Fibroblast of skin of left quadriceps (primary cell): ENCODE measurements at places on chromosomes 13 and 19.

DNA sequence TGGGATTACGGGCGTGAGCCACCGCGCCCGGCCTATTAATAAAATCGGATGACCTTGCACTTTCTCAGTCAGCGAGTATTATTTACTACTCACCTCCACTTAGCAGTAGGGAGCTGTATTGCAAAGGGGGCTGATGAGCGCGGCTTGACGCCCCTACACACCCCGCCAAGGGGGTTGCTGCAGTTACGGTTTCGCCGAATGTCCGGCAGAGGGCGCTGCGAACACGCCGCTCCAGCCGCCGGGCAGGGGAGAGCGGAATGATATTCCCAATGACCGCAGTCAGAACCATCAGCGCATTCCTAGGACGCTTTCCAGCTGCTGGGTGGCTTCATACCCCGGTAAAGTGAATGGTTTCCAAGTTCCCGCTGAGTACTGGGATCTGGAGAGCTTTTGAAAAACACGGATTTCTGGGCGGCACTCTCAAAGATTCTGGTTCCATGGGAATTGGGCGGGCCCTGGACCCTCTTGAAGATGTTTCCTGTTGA is 30.0 kb upstream of the TPT1 start:
- DNase-seq = peak; percentile 73

DNA sequence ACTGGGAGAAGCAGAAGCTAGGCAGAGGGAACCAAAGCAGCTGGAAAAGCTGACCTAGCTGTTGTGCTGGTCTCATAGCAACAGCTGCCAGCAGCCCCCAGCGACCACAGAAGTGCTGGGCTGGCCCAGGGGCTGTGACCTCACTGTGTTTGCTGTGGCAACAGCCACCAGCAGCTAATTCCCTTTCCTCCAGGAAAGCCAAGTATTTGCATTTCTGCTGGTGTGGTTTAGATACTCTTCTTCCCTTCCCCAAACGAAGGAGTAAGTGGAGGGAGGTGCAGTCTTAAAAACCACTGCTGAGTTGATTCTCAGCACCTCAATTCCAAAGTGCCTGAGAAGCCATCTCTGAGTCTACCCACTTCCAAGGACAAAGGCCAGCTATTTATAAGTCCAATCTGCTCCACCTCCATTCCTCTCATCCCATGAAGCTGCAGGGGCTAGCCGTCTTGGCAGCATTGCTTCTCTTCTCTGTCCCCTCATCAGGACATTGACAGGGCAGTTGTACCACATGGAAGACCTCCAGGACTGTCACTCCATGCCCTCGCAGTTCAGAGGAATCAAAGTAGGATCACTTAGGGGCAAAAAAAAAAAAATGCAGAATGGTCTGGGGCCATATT is 11.5 kb upstream of the CCDC97 start:
- no peak for DNase-seq

DNA sequence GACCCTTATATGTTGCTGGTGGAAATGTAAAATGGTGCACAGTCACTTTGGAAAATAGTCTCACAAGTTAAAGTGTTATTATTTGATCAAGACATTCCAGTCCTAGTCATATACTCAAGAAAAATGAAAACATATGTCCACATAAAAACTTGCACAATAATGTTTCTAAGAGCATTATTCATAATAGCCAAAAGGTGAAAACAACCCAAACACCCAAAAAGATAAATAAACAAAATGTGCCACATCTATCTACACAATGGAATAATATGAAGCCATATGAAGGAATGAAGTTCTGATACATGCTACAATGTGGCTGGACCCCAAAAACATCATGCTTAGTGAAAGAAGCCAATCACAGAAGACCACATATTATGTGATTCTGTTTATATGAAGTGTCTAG is 14.4 kb upstream of the AKAP8 start:
- peak; percentile 32 for DNase-seq

GRCh38 chr13:28494504-28494777 is 487 bp downstream of the FLT1 start:
- no peak for DNase-seq

GRCh38 chr13:79548902-79549301 is 67.9 kb downstream of the NDFIP2 start:
- no peak for DNase-seq

- DNase-seq = no peak
These were observed 18.9 kb upstream of the KBTBD7 start for GRCh38 chr13:41213316-41213715.

DNA sequence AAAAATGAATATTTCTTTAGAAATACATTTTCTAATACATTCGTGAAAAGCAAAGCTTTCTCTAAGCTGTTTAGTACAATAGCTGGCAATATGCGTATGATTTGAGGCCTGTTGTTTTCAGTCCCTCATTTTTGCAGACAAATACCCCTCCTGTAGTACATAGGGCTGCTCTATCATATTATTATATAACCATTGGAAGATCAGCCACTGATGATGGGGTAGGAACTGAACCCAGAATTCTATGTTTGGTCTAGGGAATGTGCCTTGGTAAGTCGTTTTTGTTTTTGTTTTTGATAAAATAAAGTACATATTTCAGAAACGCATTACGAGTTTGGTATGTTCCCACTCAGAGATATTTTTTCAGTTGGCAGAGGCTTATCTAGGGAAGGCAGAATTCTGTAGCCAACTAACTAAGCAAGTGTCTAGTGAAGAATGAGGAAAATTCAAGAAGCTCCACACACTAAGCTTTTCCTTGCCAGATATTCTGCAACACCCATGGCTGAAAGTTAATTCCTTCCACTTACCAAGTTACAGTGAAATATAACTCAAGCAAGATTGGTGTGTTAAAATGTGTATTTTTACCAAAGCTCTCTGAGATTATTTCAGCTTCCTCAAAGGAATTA is 656.9 kb upstream of the MIR17HG start:
- no peak for DNase-seq

GRCh38 chr19:53971673-53972072 is 8.9 kb downstream of the CACNG8 start:
- no peak for DNase-seq

DNA sequence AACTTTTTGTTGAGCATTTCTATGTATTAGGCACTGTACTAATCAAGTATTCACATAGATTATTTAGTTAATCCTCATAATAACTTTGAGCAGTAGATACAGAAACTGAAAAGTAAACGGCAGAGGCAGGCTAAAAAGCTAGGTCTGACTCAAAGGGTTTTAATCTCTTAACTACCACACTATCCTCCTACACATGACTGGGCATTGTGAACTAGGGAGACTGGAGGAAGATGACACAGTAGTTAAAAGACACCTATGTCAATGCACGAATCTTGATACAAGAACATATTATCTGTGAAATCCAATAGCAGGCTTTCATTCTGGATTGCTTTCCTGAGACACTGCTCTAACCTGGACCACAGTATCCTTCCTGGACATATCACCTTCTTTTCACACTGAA is 36.3 kb downstream of the MICU2 start:
- no peak for DNase-seq

DNA sequence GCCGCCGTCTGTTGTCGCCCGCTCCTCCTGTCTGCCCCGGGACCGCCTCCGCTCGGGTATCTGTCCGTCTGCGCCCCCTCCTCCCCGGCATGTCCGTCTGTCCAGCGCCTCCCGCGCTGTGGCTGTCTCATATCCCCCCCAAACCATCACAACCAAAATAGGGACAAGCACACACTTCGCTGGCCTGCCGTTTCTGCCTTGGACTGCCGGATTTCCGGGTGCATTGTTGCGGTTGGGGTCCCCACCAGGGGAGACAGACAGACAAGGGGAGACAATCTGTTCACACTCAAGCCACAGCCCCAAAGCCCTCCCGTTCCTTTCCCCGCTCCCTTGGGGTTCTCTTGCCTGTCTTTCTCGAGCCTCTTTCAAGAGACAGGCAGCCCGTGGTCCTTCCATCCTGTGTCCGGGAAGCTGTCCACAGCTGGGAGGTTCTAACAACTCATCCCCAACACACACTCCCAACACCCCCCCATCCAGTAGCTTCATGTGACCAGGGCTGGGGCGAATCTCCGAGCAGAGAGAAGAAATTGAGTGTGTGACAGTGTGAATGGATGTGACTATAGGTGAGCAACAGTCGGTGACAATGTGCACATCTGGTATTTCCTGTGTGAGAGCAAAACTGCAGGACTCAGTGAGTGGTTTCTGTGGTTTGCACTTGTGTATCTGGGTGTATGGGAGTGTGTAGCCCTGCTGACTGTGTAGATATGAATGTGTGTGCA is 16.5 kb upstream of the FOSB start:
- DNase-seq = no peak

- peak; percentile 72 for DNase-seq
These were observed at the start of gene CNN2 for GRCh38 chr19:1025960-1026782. TSS of gene CNN2 (plus strand) at chr19:1026608. CDS start at chr19:1026662, 54 bp downstream.

- no peak for DNase-seq
These were observed 23.0 kb upstream of the OLFM4 start for GRCh38 chr13:53005626-53006025.

- no peak for DNase-seq
These were observed 264.7 kb downstream of the MZT1 start for GRCh38 chr13:72462726-72463125.

- DNase-seq = no peak
These were observed 21.9 kb downstream of the SMIM24 start for GRCh38 chr19:3458229-3459088.

DNA sequence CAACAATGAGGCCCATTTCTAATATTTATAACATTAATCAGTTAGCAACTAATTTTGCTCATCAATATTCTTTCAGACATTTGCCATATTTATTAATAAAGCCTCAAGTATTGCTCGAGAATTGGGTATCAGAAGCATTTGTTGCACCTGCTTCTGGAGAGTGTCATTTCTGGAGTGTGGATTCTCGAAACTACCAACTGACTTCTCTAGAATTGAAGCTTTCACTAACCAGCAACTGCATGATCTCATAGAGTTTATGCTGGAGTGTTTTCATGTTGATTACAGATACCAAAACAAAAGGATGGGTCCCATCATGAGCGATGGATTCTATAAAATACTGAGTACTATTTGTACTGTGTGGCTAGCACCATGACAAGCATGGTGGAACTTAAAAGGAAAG is 121.0 kb upstream of the SLC7A1 start:
- DNase-seq = no peak

DNA sequence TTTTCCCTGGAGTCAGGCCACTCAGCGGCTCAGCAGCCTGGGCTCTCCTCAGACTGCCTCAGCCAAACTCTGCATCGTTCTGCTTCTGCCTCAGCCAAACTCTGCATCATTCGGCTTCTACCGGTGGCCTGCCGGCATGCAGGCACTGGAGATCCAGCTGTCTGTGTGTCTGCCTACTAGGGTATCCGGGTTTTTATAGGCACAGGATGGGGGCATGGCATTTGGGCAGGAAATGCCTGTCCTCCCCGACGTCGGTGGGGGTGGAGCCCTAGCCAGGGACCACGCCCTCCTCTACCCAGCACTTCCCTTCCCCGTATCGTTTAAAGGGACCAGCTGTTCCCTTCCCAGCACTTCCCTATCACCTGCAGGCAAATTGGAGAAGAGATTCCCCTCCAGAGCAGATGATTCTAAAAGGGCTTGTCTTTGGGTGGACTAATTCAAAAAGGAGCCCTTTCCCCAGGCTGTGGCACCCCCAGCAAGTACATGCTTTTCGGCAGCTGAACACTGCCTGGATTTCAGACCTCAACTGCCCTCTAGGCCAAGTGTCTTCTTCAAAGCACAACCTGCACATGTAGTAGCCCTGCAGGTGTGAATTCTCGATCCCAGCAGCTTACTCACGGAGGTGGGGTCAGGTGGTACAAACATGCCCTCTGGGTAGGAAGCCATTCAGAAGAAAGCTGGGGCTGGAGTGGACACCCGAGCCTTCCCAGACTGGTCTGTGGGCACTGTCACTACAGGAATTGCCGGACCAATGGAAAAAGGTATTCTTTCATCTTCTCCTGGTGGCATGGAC is 25.4 kb upstream of the GPR12 start:
- no peak for DNase-seq

- DNase-seq = no peak
These were observed 10.8 kb upstream of the RANBP3 start for GRCh38 chr19:5988517-5989387.

- DNase-seq = no peak
These were observed 93.0 kb downstream of the ITGBL1 start for GRCh38 chr13:101545521-101545920.

- DNase-seq = no peak
These were observed 346.6 kb downstream of the TSHZ3 start for GRCh38 chr19:31002518-31003244.

DNA sequence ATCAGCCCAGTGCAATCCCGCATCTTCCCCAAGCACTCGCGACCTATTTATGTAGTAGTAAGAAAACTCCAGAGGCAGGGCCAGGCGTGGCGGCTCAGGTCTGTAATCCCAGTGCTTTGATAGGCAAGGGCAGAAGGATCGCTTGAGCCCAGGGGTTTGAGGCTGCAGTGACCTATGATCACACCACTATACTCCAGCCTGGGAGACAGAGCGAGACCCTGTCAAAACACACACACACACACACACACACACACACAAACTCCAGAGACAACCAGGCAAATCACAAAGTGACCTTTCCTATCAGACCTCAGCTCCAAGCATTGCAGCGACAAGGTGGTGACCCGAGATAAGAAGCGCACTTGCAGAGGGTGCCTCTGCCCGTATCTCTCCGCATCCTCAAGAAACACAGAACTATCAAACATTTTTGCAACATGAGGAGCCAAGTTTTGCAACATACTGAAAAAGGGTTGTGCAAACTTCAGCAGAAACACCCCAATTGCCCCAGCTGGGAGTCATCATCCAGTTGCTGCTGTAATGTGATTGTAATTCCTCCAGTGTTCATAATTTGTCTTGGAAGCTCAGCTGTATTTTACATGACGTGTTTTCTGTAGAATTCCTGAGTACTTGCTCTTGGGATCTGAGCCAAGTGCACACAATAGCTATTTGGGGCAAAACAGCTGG is 8.7 kb upstream of the KLF2 start:
- DNase-seq = peak; percentile 99

DNA sequence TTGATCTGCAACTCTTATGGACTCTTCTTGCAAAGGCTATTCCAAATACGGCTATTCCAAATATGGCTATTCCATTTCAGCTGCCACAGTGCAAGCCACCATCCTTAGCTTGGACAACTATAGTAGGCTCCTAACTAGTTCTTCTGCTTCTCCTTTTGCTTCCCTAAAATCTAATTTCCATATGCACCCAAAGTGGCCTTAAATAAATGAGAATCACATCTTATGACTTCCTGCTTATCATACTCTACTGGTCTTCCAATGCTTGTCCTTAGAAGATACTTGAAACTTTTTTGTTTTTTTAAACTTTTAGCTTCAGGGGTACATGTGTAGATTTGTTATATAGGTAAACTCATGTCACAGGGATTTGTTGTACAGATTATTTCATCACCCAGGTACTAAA is 4.9 kb downstream of the UCHL3 start:
- DNase-seq = no peak
